ENCODE measurements at places on chromosomes 4 and X.

- DNase-seq, result peak; percentile 45
These were observed 75.7 kb downstream of the CPEB2 start for GRCh38 chr4:15077969-15078368.

GRCh38 chr4:83392562-83392961 is 57.9 kb upstream of the HPSE start:
- no peak for DNase-seq

- DNase-seq, result peak; percentile 10
These were observed 1137.6 kb downstream of the C4orf33 start for GRCh38 chr4:130233377-130234047.

DNA sequence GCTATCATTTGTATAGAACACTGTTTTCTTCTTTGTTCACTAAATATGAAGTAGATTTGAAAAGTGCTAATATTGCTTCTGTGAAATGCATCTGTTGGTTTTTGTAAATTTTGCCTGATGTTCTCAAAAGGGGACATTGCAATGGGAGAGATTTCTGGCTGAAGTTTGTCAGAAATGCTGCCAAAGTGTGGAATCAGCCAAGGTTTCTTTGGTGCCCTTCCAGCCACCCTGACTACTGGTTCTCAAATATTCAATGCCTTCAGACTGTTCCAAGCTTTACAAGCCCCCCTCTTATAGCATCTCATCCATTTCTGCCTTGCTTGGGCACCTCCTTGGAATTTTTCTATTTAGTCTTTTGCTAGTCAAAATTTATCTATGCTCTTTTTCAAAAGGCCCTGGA is 60.6 kb upstream of the TMLHE start:
- no peak for DNase-seq

- no peak for DNase-seq
These were observed 88.0 kb upstream of the MAGEB18 start for GRCh38 chrX:26050099-26050498.

DNA sequence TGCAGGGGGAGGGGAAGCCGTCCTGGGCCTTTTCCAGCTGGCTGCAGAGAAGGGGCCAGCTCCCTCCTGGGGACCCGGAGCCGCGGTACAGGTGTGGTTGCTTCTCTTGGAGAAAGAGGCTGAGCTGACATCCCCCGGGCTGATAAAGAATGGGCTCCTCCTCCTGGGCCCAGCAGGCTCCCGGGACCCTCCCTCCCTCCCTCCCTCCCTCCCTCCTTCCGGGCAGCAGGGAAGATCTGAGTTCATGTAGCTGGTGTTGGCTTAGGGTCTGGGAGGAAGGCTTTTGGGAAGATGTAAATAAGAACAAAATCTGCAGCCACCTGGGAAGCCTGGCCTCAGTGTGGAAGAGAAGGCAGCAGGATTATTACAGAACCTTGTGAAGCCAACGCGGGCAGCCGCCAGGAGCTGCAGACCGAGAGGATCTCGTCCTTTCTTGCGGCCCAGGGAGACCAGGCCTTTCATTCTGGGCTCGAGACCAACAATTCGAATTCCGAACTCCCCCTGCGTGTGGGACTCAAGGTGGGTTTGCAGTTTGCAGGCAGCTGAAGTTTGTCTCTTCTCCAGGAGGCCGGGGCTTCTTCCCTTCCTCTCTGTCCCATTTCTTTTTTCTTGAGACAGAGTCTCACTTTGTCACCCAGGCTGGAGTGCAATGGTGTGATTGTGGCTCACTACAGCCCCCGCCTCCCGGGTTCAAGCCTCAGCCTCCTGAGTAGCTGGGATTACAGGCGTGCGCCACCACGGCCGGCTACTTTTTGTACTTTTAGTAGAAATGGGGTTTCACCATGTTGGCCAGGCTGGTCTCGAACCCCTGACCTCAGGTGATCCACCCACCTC is at the start of gene PLCXD1:
Gene PLCXD1 (plus strand): TSS at position 216 of the 834 bp plus-strand sequence. CDS start 2,807 bp downstream, outside the sequence.
- DNase-seq, result peak; percentile 48

- DNase-seq, result no peak
These were observed 856.3 kb upstream of the NDST4 start for GRCh38 chr4:115969756-115970155.

- DNase-seq, result no peak
These were observed 160.7 kb downstream of the DHX15 start for GRCh38 chr4:24423670-24424069.

- DNase-seq, result peak; percentile 97
These were observed 78.2 kb downstream of the AFAP1 start for GRCh38 chr4:7861440-7861881.

- no peak for DNase-seq
These were observed 142.4 kb downstream of the ANXA5 start for GRCh38 chr4:121554382-121554781.

DNA sequence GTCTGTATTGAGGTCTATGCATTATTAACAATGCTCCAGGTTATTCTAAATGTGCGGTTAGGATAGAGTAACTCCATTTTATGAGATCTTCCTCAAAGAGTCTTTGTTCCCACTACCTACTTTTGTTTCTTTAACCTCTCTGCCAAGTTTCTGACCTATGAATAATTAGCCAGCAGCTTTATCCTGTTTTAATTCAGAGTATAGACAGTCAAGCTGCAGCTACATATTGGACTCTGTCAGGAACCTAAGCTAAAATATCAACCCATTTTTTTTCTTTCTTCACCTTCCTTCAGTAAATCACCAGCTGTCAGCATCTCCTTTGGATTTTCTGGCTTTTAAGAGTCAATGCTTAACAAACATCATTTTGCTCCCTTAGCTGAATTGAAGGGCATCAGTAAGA is 72.3 kb downstream of the TMEM47 start:
- DNase-seq, result no peak

- DNase-seq, result no peak
These were observed 8.2 kb upstream of the TRAM1L1 start for GRCh38 chr4:117093571-117093970.

DNA sequence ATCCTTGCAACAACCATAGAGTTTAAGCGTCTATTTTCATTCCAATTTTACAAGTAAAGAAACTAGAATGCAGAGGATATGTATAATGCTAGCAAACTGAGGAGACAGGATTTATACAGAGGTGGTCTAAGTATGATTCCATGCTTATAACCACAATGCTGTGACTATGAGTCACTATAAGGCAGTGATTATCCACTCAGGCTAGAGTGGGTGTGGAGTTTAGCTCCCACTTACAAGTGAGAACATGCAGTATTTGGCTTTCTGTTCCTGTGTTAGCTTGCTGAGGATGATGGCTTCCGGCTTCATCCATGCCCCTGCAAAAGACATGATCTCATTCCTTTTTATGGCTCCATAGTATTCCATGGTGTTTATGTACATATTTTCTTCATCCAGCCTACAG is 41.6 kb upstream of the EDA2R start:
- DNase-seq, result peak; percentile 1

- peak; percentile 50 for DNase-seq
These were observed 49.2 kb upstream of the TLR2 start for GRCh38 chr4:153634738-153635353.

GRCh38 chr4:1246111-1246881 is 2.6 kb downstream of the CTBP1 start:
- DNase-seq, result no peak

DNA sequence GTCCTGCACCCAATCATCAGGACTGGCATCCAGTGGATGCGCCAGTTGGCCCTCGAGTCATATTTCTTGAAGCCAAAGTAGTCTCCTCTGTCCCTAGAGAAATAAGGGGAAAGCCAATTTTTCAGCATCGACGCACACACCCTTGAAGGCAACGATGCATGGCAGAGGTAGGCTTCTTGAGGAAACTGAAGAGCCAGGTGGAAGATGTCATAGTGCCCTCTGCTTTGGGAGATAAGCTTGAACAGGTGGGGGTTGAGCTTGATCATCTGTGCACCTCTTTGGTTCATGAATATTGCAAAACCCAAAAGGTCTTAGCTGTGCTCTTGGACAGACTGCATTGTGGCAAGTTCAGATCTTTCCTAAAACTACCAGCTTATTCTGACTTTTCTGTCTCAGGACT is 34.6 kb upstream of the WDR1 start:
- DNase-seq, result no peak

- no peak for DNase-seq
These were observed 72.8 kb downstream of the GRXCR1 start for GRCh38 chr4:42965326-42965725.

DNA sequence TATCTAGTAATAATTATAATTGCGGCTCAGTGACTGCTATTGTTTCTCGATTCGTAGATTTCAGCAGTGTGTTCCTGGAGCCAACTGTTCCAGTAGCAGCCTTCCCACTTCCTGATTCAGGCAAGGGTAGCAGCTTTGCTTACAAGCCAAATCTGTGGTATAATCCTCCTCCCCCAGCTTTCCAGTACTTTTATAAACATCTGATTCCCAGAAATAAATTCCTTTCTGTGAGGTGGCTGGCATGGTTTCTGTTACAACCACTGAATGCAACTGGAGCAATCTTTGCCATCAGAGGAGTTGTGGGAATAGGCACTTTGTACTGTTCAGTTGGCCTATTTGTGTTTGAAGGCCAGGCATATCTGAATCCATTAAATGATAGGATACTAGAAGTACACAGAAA is 80.0 kb downstream of the GLRA3 start:
- peak; percentile 26 for DNase-seq

GRCh38 chrX:81392396-81392795 is 190.5 kb downstream of the SH3BGRL start:
- no peak for DNase-seq

GRCh38 chr4:7134737-7135388 is 57.5 kb upstream of the SORCS2 start:
- DNase-seq, result peak; percentile 88

DNA sequence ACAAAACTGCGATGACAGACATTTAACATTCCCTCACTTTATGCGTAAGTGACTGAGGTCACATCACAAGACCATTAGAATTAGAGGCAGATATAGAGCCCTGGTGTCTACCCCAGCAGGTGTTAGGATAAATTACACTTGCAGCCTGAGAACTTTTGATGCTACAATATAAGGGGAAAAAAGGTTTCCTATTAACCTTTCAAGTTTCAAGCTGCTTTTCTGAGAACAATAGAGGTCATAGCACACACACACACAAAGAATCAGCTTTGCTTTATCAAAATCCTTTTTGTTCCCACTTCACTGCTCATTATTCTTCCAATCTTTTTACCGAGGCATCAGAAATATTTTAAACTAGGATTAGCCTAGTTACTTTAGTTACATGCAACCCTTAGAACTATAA is 119.8 kb downstream of the COL25A1 start:
- DNase-seq, result no peak

DNA sequence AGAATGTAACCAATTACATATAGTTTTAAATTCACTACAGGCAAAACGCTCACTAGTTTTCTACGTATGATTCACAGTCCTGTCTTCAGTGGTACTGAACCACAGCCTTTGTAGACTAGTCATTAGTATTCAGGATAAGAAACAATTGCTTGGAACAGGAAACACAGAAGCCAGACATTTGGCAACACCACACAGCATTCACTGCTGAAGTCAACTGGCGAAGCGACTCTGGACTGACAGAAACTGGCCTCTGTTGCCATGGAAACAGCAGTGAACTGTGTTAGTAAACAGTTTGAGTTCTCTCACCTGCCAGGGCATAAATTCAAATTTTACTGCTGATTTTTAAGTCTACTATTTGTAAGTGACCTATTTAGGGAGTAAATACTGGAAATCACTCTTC is 57.6 kb downstream of the MAPK10 start:
- DNase-seq, result peak; percentile 85

GRCh38 chrX:129116676-129117470 is 406.4 kb downstream of the SMARCA1 start:
- DNase-seq, result no peak

GRCh38 chr4:150769248-150769647 is 187.3 kb downstream of the MAB21L2 start:
- peak; percentile 81 for DNase-seq

DNA sequence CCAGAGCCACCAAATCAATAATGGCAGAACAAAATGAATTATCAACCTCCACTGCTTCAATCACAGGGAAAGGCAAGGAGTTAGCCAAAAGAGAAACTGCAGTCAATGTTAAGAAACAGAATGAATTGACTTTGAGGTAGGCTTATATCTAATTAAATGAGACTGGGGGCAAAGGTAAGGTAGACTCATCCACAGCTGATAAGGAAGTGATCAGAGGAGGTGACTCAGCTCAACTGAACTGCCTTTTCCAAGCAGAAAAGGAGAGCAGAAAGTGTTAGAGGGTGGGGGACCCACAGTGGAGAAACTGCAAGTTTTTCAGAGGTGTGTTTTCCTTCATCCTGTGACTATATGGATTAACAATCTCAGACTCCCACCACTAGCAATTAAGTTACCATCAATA is 345.8 kb upstream of the PPARGC1A start:
- no peak for DNase-seq

DNA sequence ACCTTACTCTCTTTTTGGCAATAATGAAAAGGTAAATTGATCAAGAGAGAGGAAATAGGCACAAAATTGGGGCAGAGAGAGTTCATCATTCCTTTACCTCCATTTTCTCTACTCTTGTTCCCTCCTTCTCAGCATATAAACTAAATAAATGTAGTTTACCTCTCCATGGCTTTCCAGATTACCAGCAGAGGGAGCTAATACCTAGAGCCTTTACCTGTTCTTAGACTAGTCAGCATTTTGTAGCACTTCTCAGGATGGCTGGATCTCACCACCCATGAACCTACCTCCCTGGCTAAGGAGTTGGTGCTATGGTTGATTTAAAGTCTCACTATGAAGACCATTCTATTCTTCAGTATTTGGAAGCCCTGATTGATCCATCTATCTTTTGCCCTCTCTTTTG is 15.7 kb downstream of the OFD1 start:
- DNase-seq, result peak; percentile 63

GRCh38 chr4:150033081-150033480 is 45.2 kb upstream of the DCLK2 start:
- no peak for DNase-seq

GRCh38 chrX:40166582-40166981 is 68.8 kb upstream of the BCOR start:
- DNase-seq, result peak; percentile 56

DNA sequence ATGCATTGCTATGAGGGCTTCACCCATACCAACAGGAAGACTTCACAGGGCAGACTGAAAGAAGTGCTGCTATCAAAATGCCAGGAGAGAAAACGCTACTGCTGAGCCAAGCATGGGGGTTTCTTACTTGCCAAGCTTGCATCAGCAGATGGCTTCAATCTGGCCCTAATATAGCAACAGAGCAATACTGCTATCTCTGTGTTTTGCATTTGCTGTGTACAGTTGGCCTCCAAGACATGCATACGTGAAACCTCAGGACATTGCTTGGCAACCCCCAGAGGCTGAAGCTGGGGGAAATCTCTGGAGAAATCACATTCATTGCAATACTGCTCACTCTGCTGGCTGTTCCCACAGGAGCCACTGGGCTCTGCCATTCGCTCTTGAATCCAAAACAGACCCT is 127.2 kb upstream of the GPC4 start:
- DNase-seq, result peak; percentile 40

GRCh38 chr4:3701271-3701734 is 64.9 kb upstream of the ADRA2C start:
- DNase-seq, result no peak

DNA sequence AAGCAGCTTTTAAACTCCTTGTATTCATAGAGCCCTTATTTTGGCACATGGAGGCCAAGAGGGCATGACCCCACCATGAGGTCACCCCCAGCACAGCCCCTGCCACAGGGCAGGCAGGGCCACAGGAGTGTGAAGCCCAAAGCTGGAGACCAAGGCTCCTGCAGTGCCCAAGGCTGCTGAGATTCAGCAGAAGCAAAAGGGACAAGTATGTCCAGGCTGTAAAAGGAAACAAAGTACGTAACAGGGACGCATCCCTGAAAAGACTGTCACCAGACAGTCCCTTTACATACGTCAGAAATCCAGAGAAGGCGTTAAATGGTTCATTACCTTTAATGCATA is 18.9 kb downstream of the GAK start:
- no peak for DNase-seq

Measured in cardiac fibroblast (primary cell).